ENCODE measurements at places on chromosomes 6 and 20.

- no peak for DNase-seq
Measured at GRCh38 chr20:39533858-39534257, 571.7 kb downstream of the DHX35 start.

GRCh38 chr6:152318278-152318677, 318.9 kb downstream of the SYNE1 start:
- DNase-seq, result no peak

DNA sequence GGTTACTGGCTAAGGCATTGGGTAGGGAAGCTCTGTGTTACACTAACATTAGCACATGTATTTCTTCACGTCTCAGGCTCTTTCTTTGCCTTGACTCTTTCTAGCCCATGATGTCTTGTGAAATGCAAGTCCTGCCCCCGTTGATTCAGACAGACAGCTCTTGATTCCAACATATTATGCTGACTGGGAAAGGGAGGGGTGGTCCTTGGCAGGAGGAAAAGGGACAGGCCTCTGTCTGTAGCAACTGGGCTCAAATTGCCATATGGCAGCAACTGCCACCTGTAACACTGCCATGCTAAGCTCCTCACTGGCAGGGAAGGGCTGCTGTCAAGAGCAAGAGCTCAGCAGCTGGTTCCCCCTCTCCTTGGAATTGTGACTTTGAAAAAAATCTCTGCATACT, 5.7 kb upstream of the KCNK15 start:
- DNase-seq, result no peak

- DNase-seq, result no peak
Measured at GRCh38 chr6:100620085-100620840, 155.5 kb upstream of the SIM1 start.

Data from stimulated activated CD4-positive, alpha-beta T cell treated with anti-CD3 and anti-CD28 coated beads, Interleukin-4, amount 100 ng/mL, for 48 hours (primary cell).